ENCODE measurements at places on chromosomes 2 and 18.

- no peak for DNase-seq
Observed at GRCh38 chr2:10273215-10274175, 29.2 kb upstream of the HPCAL1 start.

DNA sequence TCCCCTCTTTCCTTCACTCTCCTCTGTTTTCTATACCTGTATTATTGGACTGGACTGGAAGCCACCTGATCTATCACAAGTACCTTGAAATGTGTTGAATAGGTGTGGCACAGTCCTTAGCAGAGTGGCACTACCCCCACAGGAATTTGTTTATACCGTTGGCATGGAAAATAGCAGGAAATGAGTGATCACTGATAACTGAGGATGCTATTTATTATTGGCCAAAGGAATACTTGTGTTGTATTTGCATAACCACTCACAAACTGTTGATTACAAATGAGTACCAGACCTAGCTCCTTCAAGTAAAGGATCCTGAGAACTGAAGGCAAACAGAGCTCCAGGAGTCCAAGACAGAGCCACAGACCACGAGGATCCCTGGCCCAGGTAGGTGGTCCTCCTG is at the start of gene IL37:
IL37 (plus strand) TSS at position 301 of the 400 bp plus-strand sequence. CDS start 1,848 bp downstream, outside the sequence.
- no peak for DNase-seq

DNA sequence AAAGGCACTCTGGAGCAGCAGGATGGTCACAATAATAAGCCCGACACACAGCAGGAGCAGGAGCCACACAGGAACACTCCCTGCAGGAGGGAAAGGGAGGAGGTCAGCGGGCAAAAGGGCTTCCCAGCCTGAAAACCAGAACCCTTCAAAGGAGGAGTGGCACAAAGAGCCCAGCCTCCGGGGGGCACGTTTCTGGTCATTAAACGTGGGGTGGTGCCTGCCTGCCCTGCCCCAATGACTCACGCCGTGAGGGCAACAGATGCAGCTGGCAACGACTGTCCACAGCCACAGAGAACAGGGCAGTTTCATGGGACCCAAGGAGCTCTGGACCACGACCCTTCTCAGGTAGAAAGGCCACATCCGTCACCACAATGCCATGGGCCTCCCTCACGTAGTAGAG is 3.0 kb downstream of the PREB start:
- no peak for DNase-seq

GRCh38 chr2:58291726-58292438 is 50.8 kb upstream of the FANCL start:
- peak; percentile 14 for DNase-seq

GRCh38 chr2:217325816-217326215 is 466.0 kb upstream of the TNP1 start:
- DNase-seq: peak; percentile 55

DNA sequence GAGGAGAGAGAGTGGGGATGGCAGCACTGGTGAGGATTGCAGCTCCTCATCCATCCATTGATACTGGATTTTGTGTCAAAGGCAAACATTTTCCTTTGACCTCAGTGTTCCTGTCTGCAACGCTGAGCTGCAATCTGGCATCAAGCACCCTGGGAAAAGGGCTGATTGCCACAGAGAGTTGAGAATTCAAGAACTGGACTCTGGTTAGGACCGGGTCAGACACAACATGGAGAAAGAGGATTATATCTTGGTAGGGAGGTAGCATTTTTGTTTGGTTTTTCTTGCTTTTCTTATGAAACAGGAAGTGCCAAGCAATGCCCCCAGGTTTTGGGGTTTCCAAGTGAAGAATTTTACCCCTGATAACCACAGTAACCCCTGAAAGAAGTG is 81.9 kb upstream of the PKDCC start:
- no peak for DNase-seq

GRCh38 chr18:35411625-35412351 is 34.7 kb upstream of the ZNF396 start:
- DNase-seq: no peak

DNA sequence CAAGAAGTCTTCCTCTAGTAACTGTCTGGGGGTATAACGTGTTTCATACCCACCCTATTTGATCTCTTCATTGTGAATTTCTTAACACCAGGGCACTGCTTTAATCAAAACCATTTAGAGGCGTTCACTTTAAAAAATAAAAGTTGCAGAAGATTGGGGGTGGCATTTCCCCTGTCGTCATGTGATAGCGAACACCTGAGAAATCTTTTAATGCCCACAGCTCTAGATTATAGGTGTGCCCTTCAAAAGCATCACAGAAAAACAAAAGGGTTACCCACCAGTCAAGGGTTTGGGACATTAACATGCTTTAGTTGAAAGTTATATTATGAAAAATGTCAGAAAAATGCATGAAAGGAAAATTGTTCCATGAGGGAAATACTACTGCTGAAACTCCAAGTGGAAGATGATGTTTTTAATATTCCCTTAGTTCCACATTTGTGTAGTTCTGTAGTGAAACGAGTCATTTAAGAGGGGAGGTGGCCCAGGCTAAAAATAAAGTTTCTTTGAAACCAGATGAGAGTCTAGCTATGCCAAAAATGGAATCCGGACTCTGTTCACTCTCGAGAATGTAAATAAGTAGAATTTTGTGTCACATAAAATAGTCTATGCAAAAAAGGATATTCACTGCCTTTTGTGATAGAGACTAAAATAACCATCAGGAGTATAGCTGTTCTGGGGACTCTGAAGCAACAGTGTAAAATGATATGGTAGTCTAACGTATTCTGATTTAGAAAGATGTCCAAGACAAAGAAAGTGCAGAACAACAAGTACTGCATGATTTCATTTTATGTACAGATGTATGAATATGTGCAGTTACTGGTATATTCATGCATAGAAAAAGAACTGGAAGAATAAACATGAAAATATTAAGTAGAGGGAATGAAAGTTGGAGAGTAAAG is 95.3 kb downstream of the TMEM247 start:
- DNase-seq: no peak

DNA sequence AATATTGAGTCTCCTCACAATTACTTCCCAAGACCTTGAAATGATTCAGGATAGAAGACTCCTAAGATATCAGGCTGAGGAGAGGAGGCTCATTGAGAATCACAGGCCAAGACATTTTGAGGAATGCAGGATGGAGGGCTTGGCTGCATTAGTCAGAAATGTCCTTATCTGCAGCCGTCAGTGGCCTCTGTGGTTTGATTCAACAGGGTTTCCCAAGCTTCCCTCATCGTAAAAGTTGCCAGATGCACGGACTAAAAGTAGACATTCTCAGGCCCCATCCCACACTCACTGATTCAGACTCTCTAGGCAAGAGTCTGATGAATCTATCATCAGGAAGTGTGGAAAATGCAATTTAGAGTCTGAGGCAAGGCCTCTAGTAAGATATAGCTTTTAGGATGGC is 34.0 kb upstream of the TMEM178A start:
- no peak for DNase-seq
